ENCODE measurements at places on chromosomes 1 and 21. TPM values are rescaled to one million over a fixed set of nuclear protein-coding genes. Genes with fewer than 3 reads are reported as not detected.

ATAD3C gene
- total RNA-seq: 3.0 TPM

- DNase-seq: no peak
Measured at GRCh38 chr1:44511769-44512168, 106.7 kb downstream of the RNF220 start.

DEPDC1 gene
- total RNA-seq: 7.7 TPM

DNA sequence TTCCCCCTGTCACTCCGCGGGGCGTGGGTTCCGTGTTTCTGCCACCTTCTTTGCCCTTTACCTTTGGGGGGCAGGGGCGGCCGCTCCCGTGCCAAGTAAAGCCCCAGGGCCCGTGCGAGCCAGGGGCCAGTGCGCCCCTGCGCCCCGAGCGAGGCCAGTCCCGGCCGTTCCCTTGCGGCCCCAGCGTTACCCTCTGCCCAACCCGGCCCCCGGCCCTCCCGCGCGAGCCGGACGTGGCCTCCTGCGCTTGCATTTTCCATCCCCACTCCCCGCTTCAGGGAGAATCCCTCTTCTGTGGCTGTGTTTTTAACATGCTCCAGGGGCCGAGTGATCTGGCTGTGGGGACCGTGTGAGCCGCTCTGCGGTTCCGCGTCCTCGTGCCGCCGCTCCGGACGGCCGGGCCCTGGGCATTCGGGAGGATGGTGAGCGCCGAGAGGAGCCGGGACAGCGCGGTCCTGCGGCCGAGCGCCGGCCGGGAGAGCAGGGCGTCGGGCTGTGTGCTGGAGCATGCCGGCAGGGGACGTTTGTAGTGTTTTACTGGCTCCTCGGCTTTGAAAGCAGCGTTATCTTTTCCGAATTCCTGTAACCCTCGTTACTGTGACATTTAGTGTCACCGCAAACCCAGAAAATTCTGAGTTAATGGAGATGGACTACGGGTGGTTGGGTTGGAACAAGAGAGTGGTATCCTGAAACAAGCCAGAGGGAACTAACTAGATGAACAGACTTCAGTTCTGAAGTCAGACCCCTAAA, 1.0 kb downstream of the GALNT2 start:
- DNase-seq: peak; percentile 33
- no peaks in the 10 kb centered on the region for H3K27me3 ChIP-seq
- H3K4me3 ChIP-seq: peak overlapping the region; percentile 86
- H3K27ac ChIP-seq: peak overlapping the region; percentile 91
- peaks cover 22% of the 10 kb centered on the region for H3K4me1 ChIP-seq
- H3K36me3 ChIP-seq: no peaks in the 10 kb centered on the region

DNA sequence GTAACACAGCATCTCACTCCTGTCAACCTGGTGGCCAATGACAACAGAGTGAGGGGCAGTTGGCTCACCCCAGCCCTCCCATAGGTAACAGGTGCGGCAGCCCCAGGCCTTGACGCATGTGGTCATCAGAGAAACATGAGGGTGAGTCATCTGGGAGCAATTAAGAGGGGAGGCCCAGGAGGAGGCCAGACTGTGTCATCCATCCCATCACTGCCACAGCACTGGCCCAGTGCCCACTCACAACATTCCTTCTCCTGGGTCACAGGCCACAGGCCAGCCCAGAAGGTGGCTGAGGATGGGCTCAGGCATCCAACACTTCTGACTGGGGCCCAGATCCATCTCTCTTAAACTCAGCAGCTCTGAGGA, 17.1 kb downstream of the TEX35 start:
- no peak overlapping the region for H3K4me3 ChIP-seq
- DNase-seq: no peak
- no peaks in the 10 kb centered on the region for H3K27me3 ChIP-seq
- H3K4me1 ChIP-seq: no peaks in the 10 kb centered on the region
- H3K36me3 ChIP-seq: no peaks in the 10 kb centered on the region
- no peak overlapping the region for H3K27ac ChIP-seq

A3GALT2 gene
- total RNA-seq: 0.87 TPM

ELAPOR1 gene
- total RNA-seq: 31.2 TPM

SOD1 gene
- 135 TPM for total RNA-seq

SDHC gene
- total RNA-seq: 84.2 TPM

DNA sequence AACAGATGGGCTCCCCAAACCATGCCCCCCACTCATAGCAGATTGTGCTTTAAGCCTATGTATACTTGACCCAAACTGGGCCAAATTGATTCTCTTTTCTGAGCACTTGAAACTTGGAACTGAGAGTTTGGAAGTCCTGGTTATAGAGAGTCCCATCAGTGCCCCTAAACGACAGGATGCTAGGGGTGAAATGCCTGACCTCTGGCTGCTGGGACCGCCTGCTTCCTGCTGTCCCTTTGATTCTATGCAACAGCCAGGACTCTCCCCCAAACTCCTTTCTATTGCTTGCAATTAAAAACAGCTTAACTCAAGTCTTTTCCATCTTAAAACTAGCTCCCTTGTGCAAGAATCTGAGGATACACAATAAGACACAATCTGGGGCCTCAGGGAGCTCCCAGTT, 4.7 kb downstream of the C1orf210 start:
- H3K4me3 ChIP-seq: no peak overlapping the region
- H3K27ac ChIP-seq: no peak overlapping the region
- H3K36me3 ChIP-seq: no peaks in the 10 kb centered on the region
- no peaks in the 10 kb centered on the region for H3K4me1 ChIP-seq
- DNase-seq: no peak
- H3K27me3 ChIP-seq: no peaks in the 10 kb centered on the region

OPTC gene
- 0.55 TPM for total RNA-seq

TINAGL1 gene
- total RNA-seq: 16.4 TPM

GRCh38 chr1:183093786-183094298, 70.6 kb downstream of the LAMC1 start:
- no peak overlapping the region for H3K4me3 ChIP-seq
- H3K36me3 ChIP-seq: no peaks in the 10 kb centered on the region
- no peak for DNase-seq
- no peaks in the 10 kb centered on the region for H3K27me3 ChIP-seq
- peaks cover 25% of the 10 kb centered on the region for H3K4me1 ChIP-seq

DNA sequence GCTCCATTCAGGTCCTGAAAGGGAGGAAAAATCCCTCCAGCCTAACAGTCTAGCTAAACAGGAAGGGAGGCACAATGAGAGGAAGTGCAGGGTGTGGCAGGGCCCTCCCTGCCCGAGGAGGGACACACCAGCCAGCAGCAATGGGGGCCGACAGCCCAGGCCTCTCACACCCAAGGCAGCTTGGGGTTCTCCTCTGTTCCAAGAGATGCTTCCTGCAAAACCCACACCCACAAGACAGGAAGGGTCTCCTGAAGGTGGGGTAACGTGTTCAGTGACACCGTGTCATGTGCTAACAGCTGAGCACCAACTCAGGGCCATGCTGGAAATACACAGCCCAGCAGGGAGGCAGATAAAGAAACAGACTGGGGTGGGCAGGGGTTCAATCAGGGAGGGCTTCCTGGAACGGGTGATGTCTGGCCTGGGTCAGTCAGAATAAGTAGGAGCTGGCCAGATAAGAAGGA, 10.2 kb downstream of the ECE1 start:
- H3K27ac ChIP-seq: peak overlapping the region; percentile 93
- H3K27me3 ChIP-seq: no peaks in the 10 kb centered on the region
- no peak overlapping the region for H3K4me3 ChIP-seq
- no peaks in the 10 kb centered on the region for H3K36me3 ChIP-seq

OR10X1 gene
- total RNA-seq: not detected

- H3K27me3 ChIP-seq: no peaks in the 10 kb centered on the region
- no peak for DNase-seq
- H3K36me3 ChIP-seq: no peaks in the 10 kb centered on the region
- H3K27ac ChIP-seq: no peak overlapping the region
- H3K4me1 ChIP-seq: no peaks in the 10 kb centered on the region
Measured at GRCh38 chr1:195761104-195761503, 847.1 kb downstream of the KCNT2 start.

DNA sequence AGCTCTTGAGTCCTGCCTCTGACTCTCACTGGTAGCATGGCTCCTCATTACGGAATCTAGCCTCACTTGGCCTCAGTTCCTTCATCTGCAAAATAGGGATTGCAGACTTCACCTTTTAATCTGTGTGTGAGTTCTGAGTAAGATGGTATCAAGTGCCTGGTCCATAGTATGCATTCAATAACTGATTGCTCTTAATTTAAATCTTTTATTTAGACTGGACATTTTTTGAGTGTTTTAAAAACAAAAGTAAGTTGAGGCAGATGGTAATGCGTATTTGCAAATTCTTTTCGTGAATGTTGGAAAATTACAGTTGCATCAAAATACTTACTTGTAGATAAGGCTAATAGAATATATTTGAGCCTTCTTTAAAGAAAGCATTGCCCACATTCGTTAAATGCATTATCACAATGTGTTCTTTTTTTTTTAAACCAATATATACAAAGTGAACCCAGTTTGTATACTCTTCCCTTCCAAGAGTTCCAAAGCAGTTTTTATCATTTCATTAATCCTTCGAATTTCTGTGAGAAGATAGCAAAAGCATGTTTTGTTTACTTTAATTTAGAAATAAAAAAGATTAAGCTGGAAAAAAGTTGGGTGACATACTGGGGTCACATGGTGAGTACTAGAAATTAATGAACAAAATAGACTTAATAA, 8.1 kb downstream of the DNM3 start:
- no peak overlapping the region for H3K4me3 ChIP-seq
- peaks cover 4% of the 10 kb centered on the region for H3K4me1 ChIP-seq
- no peaks in the 10 kb centered on the region for H3K36me3 ChIP-seq
- DNase-seq: no peak
- H3K27ac ChIP-seq: no peak overlapping the region

SLC44A5 gene
- total RNA-seq: 4.9 TPM

- H3K4me1 ChIP-seq: no peaks in the 10 kb centered on the region
- no peaks in the 10 kb centered on the region for H3K27me3 ChIP-seq
- no peaks in the 10 kb centered on the region for H3K36me3 ChIP-seq
- H3K27ac ChIP-seq: no peak overlapping the region
Measured at GRCh38 chr1:243903041-243903440, 53.0 kb upstream of the AKT3 start.

GRCh38 chr1:183894290-183894565, 89.3 kb downstream of the RGL1 start:
- no peaks in the 10 kb centered on the region for H3K27me3 ChIP-seq
- H3K4me3 ChIP-seq: no peak overlapping the region
- H3K4me1 ChIP-seq: peaks cover 30% of the 10 kb centered on the region
- no peaks in the 10 kb centered on the region for H3K36me3 ChIP-seq
- no peak for DNase-seq

DNA sequence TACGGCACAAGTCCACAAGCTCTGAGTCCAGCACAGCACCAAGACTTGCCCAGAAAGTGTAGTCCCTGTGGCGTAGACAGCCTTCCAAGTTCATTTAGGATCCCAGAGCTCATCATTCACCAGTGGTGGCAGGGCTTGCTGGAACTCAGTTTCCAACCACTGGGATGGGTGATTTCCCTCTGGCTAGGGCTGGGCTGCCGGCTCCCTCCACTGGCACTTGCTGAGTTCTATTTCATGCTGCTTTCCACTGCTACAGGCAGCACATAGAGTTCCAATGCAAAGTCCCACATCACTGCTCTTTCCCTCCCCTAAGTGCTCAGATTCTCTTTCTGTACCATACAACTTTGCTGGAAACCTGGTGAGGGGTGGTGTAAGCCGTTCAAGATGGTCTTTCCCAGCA, 510.3 kb upstream of the TMPRSS15 start:
- H3K4me3 ChIP-seq: no peak overlapping the region
- no peaks in the 10 kb centered on the region for H3K27me3 ChIP-seq
- H3K27ac ChIP-seq: no peak overlapping the region
- no peak for DNase-seq

SFN gene
- not detected for total RNA-seq

TMEM79 gene
- total RNA-seq: 4.6 TPM

DNA sequence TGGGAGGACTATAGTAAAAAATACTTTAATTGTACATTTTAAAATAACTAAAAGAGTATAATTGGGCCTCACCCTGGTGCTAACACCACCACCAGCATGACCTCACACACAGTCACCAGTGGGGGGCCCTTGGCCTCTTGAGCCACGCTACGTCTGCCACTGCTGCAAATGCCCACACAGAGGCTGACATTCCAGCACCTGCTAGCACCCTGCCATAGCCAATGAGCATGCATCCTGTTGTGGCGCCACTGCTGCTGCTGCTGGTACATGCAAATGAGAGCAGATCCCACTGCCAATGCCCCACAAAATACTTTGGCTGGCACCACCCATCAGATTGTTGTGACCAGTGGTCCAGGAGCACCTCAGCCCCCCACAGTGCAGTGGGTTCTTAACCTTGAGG, 31.5 kb upstream of the TNR start:
- no peak for DNase-seq

SPATA21 gene
- total RNA-seq: 2.7 TPM

DNA sequence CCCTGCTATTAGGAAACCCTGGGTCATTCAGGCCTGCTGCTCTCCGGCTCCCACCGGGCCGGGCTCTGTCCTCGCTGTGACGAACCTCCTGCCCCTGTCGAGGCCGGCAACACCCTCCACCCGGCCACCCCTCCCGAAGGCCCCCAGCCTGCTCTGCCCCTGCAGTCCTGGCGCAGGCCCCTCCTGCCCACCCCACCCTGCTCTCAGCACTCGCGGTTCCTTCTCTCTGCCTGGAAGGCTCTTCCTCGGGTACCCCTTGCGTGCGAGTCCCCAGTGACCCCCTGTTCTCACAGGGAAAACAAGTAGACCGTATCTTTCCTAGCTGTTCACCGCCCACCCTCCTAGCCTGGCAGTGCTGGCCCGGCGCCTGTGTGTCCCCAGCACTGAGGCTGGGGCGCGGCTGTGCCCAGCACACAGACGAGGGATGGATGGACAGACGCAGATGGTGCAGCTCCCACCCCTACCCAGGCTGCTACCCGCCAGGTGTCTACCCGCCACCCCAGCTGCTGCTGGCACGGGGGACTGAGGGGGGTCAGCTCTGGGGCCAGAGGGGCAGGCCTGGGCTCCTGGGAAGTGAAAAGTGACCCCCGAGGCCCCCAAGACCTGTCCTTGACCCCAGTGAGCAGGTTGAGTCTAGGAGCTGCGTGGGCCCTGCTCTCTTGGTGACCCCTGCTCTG, 3.1 kb upstream of the VWA1 start:
- peaks cover 78% of the 10 kb centered on the region for H3K4me1 ChIP-seq
- no peak for DNase-seq
- no peaks in the 10 kb centered on the region for H3K36me3 ChIP-seq
- peak overlapping the region; percentile 89 for H3K27ac ChIP-seq
- H3K27me3 ChIP-seq: no peaks in the 10 kb centered on the region

FALEC gene
- not detected for total RNA-seq

SLC35F3 gene
- 0.87 TPM for total RNA-seq

DNA sequence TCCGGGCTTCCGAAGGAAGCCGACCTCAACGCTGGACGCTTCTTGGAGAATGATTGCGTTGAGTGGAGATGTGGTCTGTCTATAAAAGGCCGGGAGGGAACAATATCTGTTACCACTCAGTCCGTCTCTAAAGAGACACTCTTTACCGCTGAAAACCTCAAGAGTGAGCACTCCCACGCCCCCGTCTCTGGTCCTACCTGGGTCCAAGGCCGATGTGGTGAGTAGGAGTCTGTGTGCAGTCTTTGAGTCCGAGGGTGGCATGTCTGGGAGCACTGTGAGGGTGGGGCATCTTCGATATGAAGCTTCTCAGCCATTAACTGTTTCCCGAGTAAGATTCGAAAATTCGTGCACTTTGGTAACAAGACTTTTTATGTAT, 576 bp downstream of the ZFP69 start:
- H3K27me3 ChIP-seq: no peaks in the 10 kb centered on the region
- H3K27ac ChIP-seq: peak overlapping the region; percentile 65
- H3K36me3 ChIP-seq: no peaks in the 10 kb centered on the region
- DNase-seq: peak; percentile 47
- no peaks in the 10 kb centered on the region for H3K4me1 ChIP-seq
